ENCODE measurements at places on chromosomes 2 and 18.
A peak's percentile ranks its signal among the peaks of the same experiment; 100 is the strongest.

GRCh38 chr2:161415987-161416707 is at the start of gene TBR1:
Gene TBR1 (plus strand): TSS chr2:161416297. CDS start chr2:161416411, 114 bp downstream.
- peak; percentile 51 for DNase-seq

DNA sequence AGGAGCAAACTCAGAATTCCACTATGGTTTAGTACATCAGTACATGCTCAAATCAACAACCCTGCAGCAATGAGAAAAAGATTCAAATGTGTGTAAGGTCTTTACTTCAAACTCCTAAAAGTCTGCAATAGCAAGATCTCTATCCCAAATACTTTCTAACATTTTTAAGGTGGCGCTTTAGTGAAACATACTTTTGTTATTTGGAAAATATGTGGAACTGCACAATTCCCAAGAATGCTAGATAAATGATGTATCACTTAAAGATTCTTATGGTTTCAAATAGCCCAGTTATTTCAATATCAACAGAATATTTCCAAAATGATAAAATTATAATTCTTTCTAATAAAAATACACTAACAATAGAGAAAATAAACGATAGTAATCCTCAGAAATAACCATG is 227.6 kb upstream of the SMAD7 start:
- DNase-seq, result no peak

DNA sequence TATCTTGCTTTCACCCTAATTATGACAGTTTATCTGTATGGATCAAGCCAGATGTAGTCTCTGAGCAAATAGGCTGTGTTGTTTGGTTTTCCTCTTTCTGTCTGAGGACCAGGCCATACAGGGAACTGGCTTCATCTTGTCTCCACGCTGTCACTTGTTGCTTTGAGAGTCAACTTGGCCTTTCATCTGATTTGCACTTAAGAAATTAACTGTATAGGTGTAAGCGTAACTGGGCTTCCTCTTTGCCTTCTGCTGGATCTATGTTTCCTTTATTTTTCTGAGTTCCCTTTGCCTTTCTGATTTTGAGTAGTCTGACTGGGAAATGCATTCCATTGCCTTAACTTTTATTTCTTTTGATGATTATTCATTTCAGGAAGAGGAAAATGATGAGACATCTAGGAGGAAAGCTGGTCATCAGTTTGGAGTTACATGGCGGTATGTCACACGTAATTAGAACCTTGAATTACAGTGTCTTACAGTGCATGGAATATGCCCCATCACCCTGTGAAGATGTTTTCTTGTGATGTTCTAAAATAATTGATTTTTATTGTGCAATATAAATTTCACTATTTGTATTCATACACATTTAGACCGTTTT is 17.4 kb downstream of the PTCD3 start:
- no peak for DNase-seq

DNA sequence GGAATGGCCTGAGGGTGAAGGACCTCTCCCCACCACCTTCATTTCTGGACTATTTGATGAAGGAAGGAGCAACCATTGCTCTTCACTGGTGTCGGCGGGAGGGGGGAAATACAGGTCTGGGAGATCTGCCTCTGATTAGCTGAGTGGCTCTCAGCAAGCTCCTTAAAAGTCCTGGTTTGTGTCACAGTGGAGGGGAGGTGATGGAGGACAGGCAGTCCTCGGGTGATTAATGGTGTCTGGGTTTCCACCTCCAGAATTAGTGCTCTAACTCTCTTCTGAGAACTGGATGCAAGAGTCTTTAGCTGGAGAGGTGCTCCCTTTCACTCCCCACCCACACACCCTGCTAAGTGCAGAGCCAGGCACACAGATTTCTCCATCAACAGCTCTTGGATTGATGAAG is 83.2 kb downstream of the TTC32 start:
- no peak for DNase-seq

GRCh38 chr2:68333931-68334330 is 14.2 kb upstream of the CNRIP1 start:
- DNase-seq, result no peak
